GDM1 (cell line): ENCODE measurements at places on chromosomes 2 and 18.

- DNase-seq = no peak
Observed at GRCh38 chr2:148721520-148721931, 77.0 kb downstream of the EPC2 start.

DNA sequence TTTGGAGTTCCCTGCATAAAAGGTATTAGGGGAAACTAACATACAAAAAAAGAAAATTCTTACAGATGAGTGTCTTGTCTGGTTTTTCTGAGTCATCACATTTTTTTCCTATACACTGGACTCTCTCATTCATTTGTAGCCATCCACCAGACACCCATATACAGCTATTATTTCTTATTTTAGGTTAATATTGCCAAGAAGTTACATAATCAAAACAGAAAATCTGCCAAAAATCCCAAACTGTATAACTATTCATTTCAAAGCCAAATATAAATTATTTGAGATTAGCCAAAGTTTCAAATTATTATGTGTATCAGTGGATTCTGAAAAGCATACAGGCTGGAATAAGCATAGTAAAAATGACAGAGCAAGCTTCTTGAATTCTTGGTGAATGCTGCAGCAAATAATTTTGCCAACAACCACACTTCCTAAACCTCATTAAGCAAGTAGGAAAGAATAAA is 191.2 kb downstream of the NCKAP5 start:
- DNase-seq = no peak

DNA sequence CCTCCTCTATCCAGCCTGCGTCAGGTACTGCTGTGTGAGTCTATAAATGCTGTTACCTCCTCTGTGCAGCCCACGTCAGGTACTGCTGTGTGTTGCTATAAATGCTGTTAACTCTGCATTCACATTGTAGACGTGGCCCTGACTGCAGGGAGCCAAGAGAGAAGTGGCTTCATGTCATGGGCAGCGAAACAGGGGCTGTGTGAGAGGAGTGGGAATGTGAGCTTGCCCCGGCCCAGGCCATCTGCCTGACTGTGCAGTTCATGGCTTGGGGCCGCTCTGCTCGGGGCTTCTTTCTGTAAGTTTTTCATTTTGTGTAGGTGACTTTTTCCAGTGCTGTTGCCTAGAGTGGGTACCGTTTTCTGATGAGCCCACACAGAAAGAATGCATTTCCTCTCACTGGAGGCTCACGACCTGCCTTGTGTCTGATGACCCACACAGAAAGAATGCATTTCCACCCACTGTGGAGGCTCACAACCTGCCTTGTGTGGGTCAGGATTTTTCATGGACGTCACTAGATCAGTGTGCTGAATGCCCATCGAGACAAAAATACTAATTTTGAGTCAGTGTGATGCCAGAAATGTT is 104.5 kb downstream of the SNTG2 start:
- no peak for DNase-seq

- DNase-seq = no peak
Observed at GRCh38 chr2:214737188-214737587, 72.3 kb downstream of the BARD1 start.

DNA sequence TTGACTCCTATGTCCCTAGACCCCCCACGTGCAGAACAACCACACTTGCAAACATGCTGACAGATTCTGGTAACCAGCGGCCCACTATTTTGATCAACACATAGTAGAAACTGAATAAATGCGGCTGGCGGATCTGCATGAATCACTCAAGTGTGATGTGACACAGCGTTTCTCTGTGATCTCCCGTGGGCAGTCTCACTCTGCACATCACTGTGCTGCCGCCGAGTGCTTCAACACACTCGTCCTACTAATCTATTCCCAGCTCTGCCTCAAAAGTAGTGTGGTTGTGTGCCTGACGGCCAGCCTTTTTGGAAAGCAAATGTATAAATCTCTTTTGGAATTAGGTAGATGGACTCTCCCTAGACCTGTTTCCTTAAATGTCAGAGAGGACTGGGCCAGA is 37.3 kb upstream of the TMEM182 start:
- DNase-seq = no peak
